ENCODE measurements at places on chromosomes 5 and 9.

DNA sequence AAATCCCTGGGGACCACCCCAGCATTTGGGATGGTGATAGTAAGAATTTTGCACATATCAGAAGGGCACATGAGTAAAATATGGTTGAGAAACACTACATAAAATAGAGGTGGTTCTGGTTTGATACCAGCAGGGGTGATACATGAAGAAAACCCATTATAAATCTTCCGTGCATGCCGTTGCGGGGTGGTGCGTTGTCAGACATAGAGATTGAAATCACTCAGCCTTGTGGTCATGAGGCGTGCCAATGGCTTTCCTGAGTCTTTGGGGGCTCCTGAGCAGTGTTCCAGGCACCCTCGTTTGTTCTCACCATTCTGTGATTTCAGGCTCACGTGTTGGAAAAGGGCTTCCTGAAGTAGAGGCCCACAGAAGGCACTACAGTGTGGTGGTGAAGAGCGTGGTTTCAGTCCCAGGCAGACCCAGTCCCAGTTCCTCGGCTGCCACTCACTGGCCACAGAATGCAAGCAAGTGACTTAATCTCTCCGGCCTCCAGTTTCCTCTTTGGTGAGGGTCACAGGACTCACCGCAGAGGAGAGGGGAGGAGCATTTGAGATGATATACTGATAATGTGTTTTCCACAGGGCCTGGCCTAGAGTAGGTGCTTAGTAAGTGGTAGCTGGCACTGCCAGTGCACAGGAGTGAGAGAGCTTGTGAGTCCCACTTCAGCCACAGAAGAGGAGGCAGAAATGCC, 20.5 kb upstream of the GLRX start:
- DNase-seq: peak; percentile 81

DNA sequence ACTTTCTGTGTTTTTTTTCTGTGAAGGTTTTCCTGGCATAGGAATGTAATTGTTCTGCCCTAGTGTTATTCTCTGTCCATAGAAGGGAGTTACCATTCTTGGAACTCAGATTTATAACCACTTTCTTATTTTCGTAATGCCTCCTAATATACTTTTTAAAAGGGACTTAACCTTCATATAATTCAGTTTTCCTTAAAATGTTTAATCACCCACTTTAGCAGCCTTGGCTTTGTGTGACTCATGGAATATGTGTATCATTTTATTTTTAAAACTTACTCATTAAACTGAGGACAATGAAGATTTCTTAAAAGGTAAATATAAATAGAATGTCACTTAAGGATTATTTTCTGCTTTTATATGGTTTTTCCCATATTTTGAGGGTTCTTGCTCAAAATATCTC, 50.0 kb downstream of the RAI14 start:
- DNase-seq: no peak

DNA sequence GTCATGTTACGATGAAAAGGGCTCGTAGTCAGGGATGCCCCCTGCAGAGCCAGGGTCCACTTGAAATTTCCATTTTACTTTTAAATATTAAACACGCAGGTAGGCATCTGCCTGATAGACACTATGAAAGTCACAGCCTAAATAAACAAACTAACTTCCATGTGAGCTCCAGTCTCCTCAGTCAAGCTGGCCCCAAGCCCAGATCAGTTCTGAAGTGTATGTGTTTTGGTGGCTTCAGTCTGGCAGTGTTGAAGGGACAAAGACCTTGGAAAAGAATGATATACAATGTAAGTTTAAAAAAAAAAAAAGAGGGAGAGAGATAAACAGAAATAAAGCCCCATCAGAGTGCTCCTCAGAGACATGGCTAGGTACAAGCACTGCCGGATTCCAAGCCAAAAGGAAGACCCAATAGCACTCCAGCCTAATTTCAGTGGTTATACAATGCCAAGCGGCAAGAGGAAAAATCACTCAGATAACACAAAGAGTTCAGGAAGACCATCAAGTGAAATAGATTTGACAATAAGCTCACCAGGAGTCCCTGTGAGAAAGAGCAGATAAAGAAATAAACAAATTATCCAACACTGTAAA, 181.0 kb downstream of the BNC2 start:
- DNase-seq: no peak

GRCh38 chr9:119322184-119322583, 47.1 kb downstream of the BRINP1 start:
- no peak for DNase-seq

DNA sequence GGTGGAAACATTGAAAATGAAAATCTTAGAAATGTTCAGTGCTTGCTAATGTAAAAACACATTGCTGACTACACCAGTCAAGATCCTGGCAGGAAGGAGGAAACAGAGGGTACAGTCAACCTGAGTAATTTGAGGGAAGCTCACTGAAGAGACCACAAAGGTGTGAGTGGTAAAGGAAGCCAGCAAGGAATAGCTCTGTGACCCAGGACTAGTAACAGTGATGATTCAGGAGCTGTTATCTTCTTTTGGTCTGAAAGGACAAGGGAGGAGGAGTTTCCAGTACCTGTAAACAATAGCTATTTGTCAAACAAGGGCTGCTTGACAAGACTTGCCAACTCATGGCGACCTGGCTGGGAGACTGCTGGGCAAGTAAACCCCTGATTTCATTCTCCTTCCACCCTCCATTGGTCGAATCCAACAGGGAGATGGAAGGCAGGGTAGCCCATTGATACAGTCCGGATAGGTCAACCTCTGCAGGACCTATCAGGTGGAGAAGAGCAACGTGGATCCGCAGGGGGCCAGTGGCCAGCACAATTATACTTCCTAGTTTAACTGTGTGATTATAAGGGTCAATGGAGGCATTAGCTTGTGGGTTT, 68.1 kb downstream of the MAMDC2 start:
- DNase-seq: no peak

GRCh38 chr5:170747851-170748250, 35.7 kb upstream of the GABRP start:
- no peak for DNase-seq

GRCh38 chr5:98899456-98899855, 29.4 kb downstream of the CHD1 start:
- DNase-seq: no peak

DNA sequence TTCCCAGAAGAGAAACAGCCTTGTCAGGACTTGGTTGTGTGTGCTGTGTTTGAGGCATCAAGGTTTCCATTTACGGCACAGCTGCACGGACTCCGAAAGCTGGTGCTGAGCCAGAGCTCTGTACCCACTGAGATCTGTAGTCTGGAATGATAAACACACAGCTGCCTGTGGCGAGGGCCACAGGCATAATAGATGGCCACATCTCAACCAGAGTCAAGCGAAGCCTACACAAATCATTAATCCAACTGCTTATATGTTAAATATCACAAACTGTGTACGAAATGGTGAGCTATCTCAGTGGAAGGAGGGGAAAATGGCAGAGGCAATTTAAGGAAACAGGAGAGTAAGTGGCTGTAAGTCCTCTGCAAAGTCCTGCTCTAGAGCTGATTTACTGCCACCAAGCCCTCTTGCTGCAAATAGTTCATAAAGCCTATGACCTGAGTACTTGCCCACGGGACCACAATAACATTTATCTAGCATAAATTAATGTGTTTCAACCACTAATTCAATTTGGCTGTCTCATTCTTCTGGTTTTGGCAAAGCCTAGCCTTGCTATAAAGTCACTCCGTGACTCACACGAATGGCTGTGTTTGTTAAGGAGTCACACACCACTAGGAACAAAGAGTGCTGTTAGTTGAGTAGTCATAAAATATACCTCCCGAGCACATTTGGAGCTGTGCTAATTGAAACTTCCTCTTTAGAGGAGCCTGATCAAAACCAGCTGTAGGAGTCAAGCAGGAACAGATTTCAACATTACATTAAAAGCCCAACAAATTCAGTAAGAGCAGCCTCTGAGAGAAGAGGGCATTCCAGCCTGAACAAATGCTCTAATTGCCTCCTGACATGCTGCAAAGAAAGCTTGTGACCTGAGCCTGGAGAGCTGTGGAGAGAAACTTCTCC, 738.6 kb upstream of the ZNF608 start:
- no peak for DNase-seq

DNA sequence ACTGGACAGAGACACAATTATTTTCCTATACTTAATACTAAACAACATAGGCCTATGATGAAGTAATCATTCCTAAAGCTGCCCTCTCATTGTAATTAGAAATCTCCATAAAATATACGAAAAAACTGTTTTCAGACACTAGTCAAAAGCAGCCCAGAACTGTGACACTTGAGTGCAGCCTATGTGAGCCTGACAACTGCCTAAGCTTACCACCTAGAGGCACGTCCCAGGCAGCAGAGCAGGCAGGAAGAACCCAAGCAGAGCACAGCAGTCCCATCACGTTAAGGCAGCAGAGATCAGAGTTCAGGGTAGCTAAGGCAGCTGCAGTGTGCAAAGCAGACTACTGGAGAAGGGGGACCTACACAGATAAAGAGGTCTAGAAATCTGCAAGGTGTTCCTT, 46.4 kb downstream of the GOLPH3 start:
- no peak for DNase-seq

- DNase-seq: no peak
These were observed 103.2 kb downstream of the RGS3 start for GRCh38 chr9:113566712-113567071.

DNA sequence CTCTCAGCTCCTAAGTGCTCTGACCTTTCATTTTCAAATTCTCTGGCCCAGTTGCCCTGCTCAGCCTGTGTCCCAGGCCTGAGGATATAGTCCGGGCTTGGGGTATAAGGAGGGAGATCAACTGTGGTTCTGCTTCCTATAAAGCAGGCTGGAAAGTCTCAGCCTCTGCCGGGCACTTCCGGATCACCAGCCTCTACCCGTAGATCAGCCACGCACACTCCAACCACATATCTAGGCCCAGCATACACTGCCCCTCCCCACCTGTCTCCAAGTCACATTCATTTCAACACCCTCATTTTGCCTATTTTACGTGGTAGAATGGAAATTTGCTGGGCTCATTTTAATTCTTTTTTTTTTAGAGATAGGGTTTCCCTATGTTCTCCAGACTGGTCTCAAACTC, 3.1 kb downstream of the ZER1 start:
- no peak for DNase-seq

DNA sequence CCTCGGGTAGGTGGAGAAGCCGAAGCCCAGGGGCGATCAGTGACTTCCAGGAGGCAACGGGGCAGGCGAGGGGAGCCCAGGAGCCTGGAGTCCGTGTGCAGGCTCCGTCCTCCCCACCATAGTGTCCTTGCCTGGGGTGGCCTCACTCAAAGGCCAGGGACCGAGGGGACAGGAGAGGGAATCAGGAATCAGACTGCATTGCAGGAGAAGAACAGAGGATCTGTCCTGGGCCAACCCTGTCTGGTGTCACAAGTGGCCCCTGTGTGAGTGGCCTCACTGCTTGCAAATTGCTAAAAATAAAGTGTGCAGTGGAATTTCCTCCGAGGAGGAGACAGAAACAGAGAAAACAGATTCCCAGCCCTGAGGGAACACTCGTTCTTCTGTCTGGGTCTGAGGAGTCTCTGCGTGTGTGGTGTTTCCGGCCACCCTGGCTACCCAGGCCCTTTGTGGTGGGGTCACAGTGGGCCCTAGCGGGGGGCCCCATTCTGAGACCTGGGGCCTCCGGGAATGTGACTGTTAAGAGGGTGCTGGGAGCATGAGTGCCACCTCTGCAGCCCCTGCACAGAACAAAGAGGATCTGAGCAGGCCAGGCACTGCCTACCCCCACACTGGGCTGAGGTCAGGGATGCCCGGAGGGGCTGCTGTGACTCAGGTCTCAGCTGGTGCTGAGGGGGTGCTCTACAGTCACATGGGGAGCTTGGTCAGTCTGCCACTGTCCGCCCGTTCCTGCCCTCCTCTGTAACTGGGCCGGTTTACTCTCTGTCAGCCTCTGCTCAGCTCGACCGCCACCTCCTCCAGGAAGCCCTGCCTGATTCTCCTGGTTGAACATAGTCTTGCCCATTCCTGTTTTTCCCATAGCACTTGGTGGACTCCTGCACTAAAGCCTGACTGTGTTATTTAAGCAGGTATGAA, 7.4 kb downstream of the TRAF1 start:
- no peak for DNase-seq

- DNase-seq: no peak
These were observed 138.3 kb upstream of the SHB start for GRCh38 chr9:38207247-38207778.

GRCh38 chr9:93079371-93079770, 16.6 kb upstream of the CARD19 start:
- DNase-seq: no peak

DNA sequence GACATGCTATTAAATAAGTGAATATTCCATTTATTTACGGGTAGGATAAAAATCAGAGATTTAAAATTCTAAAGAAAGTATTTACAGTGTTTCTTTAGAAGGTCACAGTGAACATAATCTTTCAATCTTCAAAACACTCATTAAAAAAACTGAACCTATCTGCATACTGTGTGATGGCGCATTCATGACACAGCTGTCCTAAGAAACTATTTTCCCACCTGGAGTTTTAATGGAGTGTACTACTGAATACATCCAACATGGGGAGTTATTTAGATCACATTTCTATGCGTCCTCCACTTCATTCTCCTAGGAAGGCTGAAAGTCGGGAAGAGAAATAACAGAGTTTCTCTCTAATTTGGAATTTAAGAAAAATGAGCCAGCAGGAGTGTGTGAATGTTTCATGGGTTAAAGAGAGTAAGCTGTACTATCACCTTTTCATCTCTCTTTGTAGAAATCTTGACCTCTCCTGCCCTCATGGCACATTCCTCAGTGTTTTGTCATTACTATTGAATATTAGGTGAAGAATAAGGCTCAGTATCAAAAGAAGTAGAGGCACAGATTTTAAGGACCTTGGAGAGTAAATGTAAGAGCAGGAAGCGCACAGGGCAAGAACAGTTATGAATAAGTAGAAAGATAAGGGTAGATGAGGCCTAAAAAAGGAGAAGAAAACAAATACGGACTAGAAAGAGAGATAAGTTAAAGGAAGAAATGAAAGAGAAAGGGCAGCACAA, 551.2 kb upstream of the TUSC1 start:
- no peak for DNase-seq

GRCh38 chr5:82211855-82212572, 66.1 kb downstream of the RPS23 start:
- no peak for DNase-seq

DNA sequence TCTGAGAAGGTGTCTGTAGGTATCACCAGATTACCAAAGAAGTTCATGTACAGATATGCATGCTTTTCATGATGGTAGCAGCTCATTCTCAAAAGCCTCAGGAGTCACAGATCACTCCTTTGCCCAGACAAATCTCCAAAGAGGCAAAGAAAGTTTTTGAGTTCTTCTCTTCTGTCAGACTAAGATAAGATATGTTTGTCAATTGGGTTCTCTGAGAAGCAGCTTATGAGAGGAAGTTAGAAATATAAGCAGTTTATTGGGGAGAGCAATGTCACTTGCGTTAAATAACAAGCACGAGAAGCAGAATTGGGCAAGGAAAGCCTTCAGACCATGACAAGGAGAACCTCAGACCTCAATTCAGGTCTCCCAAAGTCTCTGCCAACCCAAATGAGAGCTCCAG, 219.2 kb upstream of the KLF4 start:
- no peak for DNase-seq

- DNase-seq: no peak
These were observed 77.4 kb upstream of the LHFPL2 start for GRCh38 chr5:78726003-78726402.

- no peak for DNase-seq
These were observed 49.7 kb upstream of the FNIP1 start for GRCh38 chr5:131846536-131846935.

GRCh38 chr9:99850736-99851499, 29.2 kb downstream of the NR4A3 start:
- no peak for DNase-seq
